Effector CD8-positive, alpha-beta T cell (primary cell): ENCODE measurements at places on chromosomes 2 and 18.

DNA sequence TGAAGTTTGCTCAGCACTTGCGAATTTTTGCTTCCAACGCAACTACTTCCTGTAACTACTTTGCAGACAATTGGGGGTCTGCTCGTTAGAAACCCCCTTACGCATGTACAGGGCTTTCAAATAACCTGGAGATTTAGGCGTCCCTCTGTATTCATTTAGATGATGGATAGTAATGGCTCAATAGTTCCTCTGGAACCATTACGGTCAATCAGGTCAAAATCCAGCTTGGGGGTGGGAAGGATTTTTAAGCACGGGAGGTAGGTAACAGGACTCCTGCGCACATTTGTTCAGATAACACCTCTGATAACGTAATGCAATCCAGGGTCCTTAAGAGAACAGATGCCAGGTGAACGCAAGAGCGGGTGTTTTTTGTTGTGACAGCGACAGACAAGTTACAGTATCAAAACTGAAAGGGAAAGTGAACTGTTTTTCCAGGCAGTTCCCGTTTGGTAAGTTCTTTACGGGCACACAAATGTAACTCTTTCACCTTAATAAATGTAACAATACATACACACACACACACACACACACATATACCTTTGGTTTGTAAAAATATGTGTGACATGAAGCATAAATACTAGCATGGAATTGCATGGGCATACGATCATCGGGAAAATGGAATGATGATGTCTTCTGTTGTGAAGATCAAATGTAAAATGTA, 3.8 kb upstream of the OSR1 start:
- no peak for DNase-seq

DNA sequence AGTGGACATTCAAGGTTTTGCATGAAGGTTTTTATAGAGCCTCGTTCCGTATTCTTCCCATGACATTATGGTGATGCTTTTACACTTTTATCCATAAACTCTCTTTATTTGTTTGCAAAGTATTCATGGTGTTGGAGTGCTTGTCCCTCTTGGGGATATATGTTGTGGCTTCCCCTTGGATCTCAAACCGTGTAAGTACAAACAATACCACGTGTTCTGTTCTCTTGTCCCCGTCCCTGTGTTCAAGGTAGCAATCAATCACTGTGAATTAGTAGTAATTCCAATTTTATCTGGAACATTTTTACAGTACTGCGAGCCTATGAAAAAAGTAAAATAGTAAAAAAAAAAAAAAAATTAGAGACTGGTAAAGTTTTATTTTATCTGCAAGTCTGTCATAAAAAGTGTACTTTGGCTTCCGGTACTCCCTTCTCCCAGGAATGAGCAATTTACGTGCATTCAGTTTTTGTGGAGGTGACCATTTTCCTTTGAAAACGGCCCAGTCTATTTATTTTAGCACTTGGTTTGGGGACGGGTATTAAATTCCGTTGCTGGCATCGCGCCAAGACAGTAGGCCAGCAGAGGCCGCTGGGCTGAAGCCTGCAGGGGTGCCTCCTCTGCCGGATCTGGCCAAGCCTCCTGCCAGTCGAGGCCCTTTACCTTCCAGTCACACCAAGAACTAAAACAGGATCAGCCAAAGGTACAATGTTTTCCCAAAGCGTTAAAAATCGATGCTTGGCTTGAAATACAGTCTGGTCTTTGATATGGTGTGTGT, 175.7 kb downstream of the SOCS6 start:
- DNase-seq, result peak; percentile 2

DNA sequence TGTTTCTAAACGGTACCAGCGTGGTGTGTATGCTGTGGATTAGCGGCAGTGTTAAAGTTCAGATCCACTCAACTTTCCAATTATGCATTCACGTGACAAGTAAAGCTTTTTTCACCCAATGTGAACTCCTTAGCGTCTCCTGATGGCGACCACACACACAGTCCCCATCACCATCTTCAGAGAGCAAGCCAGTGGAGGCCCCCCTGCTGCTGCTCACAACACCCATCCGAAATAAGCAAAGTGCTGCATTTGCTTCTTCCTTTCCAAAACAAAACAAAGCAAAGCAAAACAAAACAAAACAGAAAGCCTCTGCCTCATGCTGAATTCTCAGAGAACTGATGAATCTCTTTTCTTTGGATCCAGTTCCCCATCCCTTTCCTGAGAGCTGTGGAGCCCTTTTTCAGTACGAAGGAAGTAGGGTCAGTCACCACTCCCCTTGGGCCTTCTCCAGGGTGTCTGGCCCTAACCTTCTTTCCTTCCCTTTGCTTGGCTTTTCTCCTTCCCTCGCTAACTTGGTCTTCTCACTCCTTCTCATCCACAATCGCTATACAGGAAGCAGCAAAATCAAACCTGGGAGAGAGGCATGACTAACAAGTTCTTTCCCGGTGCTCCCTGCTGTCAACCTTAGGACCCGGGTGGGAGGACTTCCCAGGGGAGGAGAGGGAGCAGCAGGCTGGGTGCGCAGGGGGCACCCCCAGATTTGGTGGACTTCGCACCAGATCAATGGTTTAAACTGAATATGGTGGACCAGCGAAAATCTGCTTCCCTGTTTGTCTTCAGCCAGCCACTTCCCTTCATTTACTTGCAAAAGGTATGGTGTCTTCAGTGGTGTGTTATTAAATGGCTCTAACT, 56.0 kb downstream of the NRP2 start:
- DNase-seq, result no peak

DNA sequence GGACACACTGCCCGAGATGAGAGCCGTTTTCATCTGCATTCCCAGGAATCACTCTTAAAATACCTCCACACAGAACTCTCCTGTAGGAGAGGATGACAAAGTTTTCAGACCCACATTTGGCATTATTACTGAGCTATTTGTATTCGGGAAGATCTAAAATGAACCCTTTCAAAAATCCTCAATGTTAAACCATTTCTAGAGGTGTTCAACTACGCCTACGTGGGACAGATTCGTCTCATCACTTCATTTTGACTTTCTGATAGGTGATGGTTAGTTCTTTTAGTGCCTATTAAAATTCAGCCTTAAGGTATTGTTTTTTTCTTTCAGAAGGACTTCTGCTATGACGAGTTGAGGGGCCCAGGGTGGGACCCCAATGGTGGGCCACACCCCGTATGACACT, 71.4 kb upstream of the MGAT4A start:
- DNase-seq, result no peak

- DNase-seq, result no peak
Observed at GRCh38 chr2:221465776-221466175, 106.3 kb downstream of the EPHA4 start.

- DNase-seq, result no peak
Observed at GRCh38 chr2:225130093-225130492, 87.8 kb upstream of the DOCK10 start.

- DNase-seq, result no peak
Observed at GRCh38 chr2:29223851-29224692, 108.9 kb downstream of the CLIP4 start.

GRCh38 chr2:122883849-122884248, 1128.4 kb downstream of the TSN start:
- no peak for DNase-seq

DNA sequence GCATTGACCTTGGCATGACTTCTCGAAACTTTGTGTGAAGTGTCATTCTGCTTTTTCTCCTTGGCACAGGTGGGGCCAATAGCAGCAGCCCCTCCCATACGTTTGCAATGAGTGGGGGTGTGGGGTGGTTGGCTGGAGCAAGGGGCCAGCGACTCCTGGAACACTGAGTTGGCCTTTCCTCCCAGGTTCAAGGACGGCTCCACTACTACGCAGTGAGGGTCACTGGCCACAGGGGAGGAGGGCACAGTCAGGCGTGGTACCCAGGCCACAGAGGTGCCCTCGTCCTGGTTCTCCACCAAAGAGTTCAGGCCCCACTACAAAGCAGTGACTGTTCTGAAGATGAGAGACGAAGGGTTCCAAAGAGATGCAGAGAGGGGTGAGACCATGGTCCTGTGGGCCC, 70.6 kb upstream of the OTOS start:
- no peak for DNase-seq

GRCh38 chr2:75079575-75079974, 119.7 kb downstream of the TACR1 start:
- no peak for DNase-seq

- no peak for DNase-seq
Observed at GRCh38 chr2:23347471-23348092, 37.4 kb upstream of the KLHL29 start.

DNA sequence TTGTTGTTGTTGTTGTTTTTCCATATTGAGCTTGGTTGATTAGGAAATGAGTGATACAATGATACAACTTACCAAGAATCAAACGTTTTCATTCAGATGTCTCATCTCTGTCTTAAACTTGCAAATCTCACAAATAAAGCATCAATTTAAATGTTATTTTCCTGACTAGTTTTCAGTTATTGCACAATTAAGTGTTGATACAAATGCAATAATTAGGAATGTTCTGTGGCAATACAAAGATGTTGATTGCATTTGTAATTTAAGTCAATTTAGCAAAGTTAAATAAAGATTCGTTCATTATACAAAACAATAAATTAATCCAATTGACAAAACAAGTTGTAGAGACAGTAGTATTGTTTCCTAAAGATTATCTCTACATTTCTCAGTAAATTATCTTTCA, 392.3 kb upstream of the ZNF804A start:
- no peak for DNase-seq

GRCh38 chr18:48803951-48804855, 146.6 kb downstream of the SMAD7 start:
- no peak for DNase-seq

GRCh38 chr18:70450426-70451253, 161.8 kb downstream of the SOCS6 start:
- DNase-seq, result no peak

GRCh38 chr2:134681201-134681600, 37.6 kb downstream of the TMEM163 start:
- no peak for DNase-seq

GRCh38 chr2:9188823-9189222, 17.8 kb upstream of the ASAP2 start:
- DNase-seq, result no peak

- no peak for DNase-seq
Observed at GRCh38 chr2:149743842-149744448, 156.4 kb upstream of the MMADHC start.

DNA sequence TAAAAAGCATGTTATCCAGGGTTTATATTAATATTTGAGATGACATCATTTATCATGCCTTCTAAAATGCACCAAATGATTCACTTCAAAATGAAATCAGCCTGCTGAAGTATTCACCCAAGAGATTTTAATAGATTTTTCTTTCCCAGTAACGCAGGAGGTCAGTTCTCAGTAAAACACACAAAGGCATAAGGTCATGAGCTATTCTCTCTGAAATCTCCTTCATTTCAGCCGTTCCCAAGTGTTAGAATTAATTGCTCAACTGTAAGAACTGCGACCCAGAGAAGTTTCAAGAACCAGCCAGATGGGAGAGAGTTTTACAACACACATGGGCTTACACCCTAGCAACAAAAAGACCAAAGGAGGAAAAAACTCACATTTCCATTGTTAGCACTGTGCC, 84.2 kb upstream of the PHLPP1 start:
- no peak for DNase-seq

- DNase-seq, result no peak
Observed at GRCh38 chr2:211237586-211238275, 681.3 kb downstream of the CPS1 start.

GRCh38 chr18:48672671-48673340, 134.0 kb downstream of the CTIF start:
- no peak for DNase-seq

GRCh38 chr2:58122040-58122439, 75.4 kb downstream of the VRK2 start:
- no peak for DNase-seq

GRCh38 chr2:136356125-136357006, 238.4 kb upstream of the CXCR4 start:
- no peak for DNase-seq

DNA sequence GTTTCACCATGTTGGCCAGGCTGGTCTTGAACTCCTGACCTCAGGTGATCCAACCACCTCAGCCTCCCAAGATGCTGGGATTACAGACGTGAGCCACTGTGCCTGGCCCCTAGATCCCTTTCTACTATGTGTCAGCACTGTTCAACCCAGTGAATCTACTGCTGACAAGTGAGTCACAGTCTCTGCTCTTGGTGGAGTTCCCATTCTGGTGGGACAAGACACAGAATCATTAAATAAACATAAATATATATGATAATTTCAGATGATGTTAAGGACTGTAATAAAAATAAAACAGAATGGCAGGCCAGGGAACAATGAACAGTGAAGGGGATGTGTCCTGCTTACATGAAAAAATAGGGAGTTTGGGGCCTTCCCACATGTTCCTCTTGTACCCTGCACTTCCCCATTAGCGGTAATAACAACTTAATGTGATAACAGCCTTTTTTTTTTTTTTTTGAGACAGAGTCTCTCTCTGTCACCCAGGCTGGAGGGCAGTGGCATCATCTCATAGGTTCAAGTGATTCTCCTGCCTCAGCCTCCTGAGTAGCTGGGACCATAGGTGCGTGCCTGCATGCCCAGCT, 112.2 kb downstream of the CPO start:
- no peak for DNase-seq

- DNase-seq, result no peak
Observed at GRCh38 chr18:76660571-76661192, 161.7 kb upstream of the ZNF236 start.

GRCh38 chr18:36675076-36675475, 153.7 kb downstream of the TPGS2 start:
- no peak for DNase-seq

GRCh38 chr2:29017716-29018435, 36.8 kb downstream of the TOGARAM2 start:
- DNase-seq, result no peak

DNA sequence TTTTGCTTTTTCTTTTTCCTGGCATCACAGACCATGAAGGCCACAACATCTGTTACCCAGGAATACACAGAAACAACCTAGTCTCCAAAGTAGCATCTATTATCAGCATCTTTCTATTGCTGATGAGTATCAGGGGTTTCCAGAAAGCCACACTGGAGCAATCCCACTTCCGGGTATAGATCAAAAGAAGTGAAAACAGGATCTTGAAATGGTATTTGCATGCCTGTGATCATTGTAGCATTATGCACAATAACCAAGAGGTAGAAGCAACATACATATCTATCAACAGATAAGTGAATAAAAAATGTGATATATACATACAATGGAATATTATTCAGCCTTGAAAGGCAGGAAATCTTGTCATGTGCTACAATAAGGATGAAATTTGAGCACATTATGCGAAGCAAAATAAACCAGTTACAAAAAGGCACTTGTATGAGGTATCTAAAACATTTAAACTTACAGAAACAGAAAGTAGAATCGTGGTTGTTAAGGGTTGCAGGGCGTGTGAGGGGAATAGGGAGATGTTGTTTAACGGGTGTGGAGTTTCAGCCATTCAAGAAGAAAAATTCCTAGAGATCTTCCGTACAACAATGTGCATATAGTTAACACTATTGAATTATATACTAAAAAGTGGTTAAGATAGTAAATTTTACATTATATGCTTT, 115.1 kb downstream of the KCNE4 start:
- no peak for DNase-seq

- DNase-seq, result no peak
Observed at GRCh38 chr2:219290381-219291171, 11.4 kb downstream of the DNAJB2 start.

- DNase-seq, result no peak
Observed at GRCh38 chr2:240259924-240260529, 119.6 kb upstream of the OTOS start.

GRCh38 chr2:126778561-126779501, 119.9 kb upstream of the TEX51 start:
- no peak for DNase-seq
